ENCODE measurements at places on chromosomes 1 and 21.

DNA sequence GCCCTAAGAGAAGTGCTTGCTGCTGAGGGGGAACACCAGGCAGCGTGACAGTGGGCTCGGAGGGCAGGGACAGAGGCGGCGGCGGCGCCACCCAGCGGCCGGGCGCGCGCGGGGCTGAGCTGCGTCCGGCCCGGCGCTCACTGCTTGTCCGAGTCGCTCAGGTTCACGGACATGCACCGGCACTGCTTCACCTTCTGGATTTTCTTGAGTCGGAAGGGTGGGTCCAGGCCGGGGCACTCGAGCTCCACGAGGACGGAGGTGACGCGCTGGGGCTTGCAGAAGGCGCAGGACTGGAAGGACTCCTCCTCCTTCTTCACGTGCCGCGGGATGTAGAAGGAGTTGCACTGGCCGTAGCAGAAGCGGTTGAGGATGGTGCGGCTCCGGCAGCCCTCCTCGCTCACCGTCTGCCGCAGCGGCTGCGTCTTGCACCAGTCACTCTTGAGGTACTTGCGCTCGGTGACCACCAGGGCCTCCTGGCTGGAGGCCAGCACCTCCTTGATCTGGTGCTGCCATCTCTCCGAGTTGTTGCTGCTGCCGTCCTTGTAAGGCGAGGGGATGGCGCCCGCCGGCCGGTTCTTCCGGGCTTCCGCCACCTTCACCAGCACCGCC is 119.0 kb downstream of the GREM2 start:
- peak; percentile 31 for DNase-seq

DNA sequence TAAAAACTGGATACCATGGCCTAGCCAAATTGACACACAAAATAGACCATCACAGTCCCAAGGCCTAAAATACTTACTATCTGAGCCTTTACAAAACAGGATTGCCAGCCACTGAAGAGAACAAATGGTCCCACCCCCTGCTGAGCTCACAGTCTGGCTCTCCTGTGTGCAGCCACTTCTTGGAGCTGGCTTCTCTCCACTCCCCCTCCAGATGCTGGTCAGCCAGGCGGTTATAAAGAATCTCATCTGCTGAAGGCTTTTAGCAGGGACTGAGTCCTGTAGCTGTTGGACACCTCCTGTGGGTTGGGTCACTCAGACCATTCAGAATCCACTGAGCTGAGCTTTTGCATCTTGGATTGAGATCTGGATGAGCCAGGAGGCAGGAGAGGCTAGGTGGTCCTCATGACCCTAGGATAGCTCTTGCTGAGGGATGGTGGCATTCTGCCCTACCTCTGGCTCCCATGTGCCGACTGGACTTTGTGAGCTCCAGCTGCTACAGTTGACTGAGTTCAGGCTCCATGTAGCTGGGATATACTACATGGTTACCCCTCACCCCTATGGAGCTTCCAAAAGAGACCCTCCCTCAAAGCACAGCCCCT is 16.1 kb downstream of the OXCT2 start:
- DNase-seq = no peak

DNA sequence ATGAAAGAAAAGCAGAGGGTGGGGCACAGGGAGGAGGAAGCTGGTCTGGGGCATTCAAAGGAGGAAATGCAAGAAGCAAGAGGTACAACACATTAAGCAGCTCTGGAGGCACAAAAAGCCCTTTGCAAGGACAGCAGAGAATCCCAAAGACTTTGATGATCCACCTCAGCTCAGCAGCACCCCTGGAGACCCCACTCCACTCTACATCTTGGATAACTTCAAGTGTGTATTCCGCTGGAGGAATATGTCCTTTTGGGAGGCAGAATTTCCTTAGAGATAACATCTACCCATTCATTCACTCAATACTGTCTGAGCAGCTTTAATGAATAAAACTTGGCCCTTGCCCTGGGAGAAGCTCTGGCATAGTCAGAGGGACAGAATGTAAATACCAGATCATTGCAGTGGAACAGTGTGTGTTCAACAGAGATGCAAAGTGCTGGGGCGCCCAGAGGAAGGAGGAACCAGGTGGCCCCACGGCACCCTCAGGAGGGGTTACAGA is 599.7 kb downstream of the KIF26B start:
- DNase-seq = no peak

GRCh38 chr1:240152611-240153297 is 61.1 kb downstream of the FMN2 start:
- no peak for DNase-seq

DNA sequence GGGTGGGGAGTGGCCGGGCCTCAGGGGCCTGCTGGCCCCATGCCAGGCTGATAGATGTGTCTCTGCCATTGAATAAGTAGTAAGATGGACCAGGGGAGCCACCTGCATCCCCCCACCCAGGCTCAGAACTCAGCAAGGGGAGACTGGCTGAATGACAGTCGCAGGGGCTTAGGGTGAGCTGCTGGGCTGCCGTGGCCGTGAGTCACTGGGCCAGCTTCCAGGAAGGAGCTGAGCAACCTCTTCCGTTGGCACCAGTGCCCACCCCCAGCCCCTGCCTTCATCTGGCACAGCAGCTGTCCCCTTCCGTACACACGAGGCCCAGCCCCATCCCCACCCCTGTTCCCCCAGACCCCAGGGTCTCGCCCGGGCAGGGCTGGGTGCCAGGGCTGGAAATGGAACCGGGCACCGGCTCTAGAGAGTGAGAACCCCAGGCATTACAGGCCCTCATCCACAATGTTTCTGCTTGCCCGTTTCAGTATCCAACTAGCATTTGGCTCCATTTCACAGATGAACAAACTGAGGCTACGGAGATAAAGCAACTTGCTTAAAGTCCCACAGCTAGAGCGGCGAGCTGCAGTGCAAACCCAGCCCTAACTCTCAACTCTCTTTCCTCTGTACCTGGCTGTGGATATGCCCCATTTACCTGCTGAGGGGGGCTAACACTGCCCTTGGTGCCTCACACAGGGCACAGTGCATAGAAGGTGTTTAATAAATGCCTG is 10.2 kb downstream of the WNT4 start:
- DNase-seq = peak; percentile 67

GRCh38 chr1:31725134-31725533 is 21.3 kb upstream of the COL16A1 start:
- DNase-seq = no peak

GRCh38 chr21:37636152-37636860 is 269.7 kb downstream of the DYRK1A start:
- DNase-seq = peak; percentile 60

- peak; percentile 42 for DNase-seq
Observed at GRCh38 chr21:37700641-37701202, 215.5 kb downstream of the KCNJ6 start.

GRCh38 chr1:183896466-183897048 is 91.6 kb downstream of the RGL1 start:
- no peak for DNase-seq

DNA sequence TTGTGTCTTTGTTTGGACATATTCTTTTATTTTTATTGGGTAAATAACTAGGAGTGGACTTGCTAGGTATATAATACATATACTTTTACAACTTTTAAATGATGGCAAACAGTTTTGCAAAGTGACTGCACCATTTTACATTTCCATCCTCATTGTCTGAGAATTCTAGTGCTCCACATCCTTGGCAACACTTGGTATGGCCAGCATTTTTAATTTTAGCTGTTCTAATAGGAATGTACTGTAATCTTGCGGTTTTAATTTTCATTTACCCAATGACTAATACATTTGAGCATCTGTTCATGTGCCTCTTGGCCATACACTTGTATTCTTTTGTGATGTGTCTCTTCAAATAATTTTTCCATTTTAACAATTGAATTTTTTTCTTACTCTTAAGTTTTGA is 37.0 kb upstream of the ATP6V1G3 start:
- DNase-seq = no peak

GRCh38 chr1:153534226-153534924 is 1.4 kb downstream of the S100A6 start:
- DNase-seq = no peak

DNA sequence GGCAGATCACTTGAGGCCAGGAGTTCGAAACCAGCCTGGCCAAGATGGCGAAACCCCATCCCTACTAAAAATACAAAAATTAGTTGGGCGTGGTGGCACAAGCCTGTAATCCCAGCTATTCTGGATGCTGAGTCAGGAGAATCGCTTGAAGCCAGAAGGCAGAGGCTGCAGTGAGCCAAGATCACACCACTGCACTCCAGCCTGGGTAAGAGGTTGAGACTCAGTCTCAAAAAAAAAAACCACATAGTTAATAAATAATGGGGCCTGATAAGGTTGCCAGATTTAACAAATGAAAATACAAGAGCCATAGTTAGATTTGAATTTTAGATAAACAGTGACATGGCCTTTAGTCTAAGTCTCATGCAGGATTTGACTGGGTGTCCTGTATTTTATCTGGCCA is 175.7 kb downstream of the ZZZ3 start:
- DNase-seq = no peak

DNA sequence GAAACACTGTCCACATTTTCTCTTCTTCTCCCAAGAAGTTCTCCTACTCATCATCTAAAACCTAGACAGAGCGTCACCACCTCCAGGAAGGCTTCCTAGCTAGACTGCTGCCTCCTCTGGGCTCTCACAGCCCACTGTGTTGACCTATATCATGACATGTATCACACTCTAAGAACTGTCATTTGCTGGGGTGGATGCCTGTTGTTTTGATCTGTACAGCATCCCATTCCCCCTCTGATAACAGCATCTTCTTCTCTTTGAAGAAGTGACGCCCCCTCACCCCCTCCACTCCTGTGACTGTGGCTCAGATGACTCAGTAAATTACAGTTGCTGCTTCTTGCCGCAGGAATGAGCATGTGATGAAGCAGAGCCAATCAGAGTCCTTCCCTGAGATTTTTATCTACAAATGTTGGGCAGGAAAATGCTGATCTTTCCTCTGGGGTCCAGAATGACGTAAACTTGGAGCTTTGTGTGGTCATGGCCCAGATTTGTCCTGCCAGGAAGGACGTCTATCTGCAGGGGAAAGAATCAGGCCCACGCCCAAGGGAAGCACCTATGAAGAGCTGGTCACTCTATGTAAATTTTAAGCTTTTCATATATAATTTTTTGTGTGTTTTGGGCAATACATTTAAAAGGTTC is 28.0 kb upstream of the FOXO6 start:
- DNase-seq = no peak

DNA sequence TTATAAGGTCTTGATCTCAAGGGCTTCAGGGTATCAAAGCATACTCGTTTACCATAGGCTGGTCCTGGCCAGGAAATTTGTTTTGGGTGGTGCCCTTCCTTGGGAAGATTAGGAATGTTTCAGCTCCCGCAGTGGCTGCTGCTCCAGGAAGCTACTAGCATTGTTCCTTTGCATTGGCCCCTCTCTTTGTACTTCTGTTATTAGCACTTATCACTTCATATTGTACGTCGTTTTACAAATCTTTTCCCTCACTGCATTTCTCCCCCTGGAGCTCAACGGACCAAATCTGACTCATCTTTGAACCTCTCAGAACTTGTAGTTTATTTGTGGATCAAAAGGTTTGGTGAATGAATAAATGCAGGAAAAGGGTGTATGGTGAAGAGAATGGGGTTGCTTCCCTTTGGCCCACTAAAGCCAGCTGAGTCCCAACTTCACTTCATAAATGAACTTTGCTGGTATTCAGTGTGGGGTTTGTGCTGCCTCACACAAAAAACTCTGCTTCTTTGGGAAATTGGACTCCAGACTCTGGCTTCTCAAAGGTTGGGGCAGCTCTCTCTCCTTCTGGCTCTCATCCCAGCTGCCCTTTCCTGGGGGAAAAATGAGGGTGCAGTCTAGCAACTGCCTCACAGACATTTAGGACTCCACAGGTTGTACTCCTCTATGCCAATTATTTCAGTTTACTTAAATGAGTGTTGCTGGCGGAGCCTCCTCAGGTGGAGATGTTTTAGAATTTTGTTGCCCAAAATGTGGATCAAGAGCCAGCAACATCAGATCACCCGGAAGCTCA is 5.9 kb downstream of the GNAT2 start:
- DNase-seq = no peak

DNA sequence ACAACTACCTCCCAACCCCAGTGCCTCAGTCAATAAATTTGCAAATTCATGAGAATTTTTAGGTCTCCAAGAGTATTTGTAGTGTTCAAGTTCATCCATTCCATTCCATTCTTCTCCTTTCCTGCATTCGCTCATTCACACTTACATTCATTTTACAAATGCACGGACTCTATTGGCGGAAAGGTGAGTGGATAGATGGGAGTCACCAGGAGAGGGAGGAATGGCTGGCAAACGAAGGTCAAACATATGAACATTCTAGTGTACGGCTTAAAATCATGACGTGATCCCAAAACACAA is 2.5 kb downstream of the LORICRIN start:
- DNase-seq = no peak

- peak; percentile 98 for DNase-seq
Observed at GRCh38 chr1:3312898-3313575, 141.4 kb upstream of the ARHGEF16 start.

- no peak for DNase-seq
Observed at GRCh38 chr1:47405697-47406096, 10.4 kb upstream of the FOXE3 start.

GRCh38 chr1:9859281-9860014 is 35.7 kb upstream of the CLSTN1 start:
- DNase-seq = no peak

DNA sequence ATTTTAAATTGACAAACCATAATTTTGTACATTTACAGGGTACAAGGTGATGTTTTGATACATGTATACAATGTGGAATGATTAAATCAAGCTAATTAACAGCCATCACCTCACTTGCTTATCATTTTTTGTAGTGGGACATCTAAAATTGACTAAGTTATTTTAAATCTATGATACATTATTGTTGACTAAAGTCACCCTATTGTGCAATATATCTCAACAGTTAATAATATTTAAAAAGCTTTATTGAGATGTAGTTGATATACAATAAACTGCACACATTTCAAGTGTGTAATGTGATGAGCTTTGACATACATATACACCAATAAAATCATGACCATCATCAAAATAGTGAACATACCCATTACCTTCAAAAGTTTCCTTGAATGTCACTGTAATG is 242.5 kb upstream of the PLXNA2 start:
- DNase-seq = no peak

DNA sequence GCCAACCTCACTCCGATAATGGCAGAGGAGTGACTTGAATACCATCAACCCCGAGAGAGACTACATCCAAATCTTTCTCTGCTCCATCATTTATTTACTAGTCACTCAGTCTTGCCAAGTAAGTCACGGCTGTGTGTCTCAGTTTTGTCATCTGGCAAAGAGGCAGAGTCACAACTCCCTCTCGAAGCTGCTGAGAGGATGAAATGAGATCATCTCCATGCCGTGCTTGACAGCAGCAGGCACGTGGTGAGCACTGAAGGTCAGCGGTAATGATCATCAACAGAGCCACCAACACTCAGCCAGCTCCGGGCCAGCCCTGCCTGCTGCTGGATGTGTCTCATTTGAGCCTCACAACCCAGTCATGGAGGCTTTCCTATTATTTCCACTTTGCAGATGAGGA is 19.9 kb downstream of the ALDH4A1 start:
- DNase-seq = no peak

- peak; percentile 50 for DNase-seq
Observed at GRCh38 chr1:3366126-3367051, 88.1 kb upstream of the ARHGEF16 start.

- DNase-seq = no peak
Observed at GRCh38 chr1:100760511-100760910, 41.0 kb downstream of the VCAM1 start.
